Natural killer cell (primary cell): ENCODE measurements at places on chromosomes 7 and 10.

DNA sequence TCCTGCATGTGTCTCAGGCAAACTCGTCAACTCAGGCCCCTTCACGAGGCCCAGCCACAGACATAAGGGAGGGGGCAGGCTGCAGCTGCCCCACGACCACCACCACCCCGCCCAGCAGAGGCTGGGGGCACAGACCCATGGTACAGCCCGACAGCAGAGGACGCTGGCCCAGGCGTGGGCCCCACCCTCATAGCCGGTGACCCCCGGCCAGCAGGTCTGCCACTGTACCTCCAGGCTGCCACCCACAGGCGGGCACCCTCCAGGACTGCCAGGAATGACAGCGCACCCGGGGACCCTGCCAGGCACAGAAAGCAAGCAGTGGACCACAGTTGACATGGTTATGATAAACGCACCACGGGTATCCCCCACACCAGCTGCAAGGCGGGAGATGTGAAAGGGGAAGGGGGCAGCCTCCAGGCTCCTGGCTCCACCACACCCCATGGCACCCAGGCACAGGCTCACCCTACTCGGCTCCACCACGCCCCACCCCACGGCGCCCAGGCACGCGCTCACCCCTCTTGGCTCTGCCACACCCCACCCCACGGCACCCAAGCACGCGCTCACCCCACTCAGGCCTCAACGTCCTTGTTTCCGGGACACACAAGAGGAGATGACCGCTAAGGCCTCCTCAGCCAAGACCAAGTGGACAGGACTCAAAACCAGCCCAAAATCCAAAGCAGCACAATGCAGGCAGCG is 135.9 kb downstream of the MAD1L1 start:
- no peak for DNase-seq

DNA sequence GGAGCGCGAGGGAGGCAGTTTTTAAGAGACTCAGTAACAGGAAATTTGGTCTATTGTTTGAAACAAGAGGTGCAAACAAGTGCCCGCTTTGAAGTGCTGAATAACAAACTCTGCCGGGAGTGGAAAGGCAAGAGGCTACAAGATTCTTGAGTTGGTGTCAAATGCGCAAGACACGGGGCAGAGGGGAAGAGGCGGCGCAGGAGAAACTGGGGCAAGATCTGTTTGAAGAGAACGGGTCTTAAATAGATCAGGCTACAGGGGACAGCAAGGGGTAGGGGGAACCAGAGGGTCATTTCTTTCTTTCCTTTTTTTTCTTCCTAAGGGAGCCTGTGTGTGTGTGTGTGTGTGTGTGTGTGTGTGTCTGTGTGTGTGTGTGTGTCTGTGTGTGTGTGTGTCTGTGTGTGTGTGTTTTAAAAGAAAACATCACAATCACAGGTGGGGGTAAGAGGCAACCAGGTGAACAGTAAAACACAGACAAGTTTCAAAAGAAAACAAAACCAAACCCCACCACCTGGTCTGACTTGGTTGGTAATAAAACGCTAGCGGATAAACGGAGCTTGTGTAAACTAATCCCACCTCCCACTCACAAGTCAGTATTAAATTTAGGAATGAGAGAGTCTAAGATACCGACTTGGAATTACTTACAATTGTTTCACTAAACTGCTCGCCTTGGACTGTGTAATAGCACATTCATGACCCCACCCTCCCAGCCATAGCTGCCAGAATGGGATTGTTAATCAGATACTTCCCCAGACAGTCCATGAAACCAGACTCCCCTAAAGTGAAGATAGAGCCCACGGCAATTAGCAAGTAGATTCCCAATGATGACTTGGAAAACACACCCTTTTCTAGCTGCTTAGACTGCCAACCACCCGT is 13.1 kb upstream of the CUX1 start:
- peak; percentile 60 for DNase-seq

- no peak for DNase-seq
Observed at GRCh38 chr10:46518028-46518725, 38.3 kb downstream of the GPRIN2 start.

- DNase-seq = no peak
Observed at GRCh38 chr10:1116696-1117280, 60.6 kb downstream of the WDR37 start.

DNA sequence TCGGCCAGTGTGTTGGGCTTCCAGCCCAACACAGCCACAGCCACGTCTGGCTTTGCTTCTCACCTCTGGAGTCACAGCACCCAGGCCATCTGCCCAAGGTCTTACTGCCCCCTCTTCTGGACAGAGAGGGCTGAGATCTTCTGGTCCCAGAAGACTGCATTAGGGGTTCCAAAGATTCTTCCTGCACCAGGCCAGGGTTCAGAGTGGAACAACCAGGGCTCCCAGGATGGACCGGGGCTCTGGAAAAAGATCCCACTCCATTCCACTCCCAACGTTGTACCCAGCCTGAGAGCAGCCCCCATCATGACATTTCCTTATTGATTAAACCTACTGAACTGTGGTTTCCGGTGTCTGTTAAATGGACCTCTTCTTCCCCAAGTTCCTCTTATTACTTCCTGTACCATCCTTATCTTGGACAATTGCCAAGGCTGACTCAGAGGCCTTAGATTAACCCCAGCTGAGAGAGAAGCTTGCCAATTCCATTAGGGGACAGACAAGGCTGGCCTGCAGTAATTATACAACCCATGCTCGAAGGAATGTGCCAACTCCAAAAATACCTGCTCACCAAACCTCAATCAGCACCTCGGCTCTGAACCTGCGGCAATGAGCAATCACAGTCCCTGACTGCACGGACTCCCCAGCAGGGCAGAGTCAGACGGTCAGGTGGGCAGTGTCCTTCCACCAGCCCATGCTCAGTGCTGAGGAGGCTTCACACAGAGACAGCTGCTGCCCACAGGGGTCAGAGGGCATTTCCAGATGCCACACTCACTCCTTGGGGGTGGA is 47.9 kb upstream of the NPFFR1 start:
- DNase-seq = no peak

DNA sequence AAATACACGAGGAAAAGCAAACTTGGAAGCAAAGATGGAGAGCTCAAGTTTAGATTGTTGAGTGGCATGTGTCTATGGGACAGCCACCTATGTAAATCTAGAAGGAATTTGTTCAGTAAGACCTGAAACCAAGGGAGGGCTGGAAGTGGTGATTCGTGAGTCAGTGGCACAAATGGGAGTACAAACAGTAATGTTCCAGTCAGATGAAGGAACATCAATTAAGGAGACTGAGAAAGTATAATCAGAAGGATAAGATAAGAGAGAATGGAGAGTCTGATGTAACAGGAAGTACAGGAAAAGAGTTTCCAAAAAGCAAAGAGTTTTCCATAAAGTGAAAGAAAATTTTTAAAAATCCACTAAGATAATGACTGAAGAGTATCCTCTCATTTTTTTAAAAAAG is 544.2 kb downstream of the KIF20B start:
- no peak for DNase-seq

- no peak for DNase-seq
Observed at GRCh38 chr7:39616138-39616537, 7.2 kb upstream of the RALA start.
